ENCODE measurements at places on chromosomes 11 and 22.

DNA sequence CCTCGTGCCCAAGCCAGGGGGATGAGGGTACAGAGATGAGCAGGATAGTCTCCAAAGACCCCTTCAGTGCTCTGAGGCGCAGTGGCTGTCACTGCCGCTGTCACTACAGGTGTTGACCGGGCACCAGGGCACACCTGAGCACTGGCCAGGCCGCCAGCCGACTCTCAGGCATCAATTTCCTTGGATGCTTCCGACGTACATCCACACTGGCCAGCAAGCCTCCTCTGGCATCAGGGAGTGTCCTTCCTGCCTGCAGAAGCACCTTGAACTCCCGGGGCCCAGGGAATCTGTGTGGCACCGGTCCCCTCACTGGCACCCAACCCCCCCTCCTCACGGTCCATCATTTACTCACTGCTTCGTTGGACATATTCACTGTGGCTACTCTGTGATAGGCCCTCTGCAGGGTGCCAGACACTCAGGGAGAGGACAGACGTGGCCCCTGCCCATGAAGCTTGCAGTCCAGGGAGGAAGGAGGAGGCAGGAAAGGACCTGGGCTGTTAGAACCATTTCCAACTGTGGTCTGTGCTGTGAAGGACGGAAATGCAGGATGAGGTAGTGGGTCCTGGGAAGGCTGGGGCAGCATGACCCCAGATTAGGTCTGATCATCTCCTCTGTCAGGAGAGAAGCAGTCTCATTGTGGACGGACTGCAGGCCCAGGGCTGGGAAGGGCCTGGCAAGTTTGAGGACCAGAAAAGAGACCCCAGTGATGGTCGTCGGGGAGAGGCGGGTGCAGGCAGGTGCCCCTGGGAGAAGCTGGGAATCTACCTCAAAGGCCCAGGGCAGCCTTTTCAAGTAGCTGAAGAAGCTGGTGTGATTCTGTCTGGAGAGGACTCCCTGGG is 46.3 kb upstream of the ANO1 start:
- no peak for DNase-seq

DNA sequence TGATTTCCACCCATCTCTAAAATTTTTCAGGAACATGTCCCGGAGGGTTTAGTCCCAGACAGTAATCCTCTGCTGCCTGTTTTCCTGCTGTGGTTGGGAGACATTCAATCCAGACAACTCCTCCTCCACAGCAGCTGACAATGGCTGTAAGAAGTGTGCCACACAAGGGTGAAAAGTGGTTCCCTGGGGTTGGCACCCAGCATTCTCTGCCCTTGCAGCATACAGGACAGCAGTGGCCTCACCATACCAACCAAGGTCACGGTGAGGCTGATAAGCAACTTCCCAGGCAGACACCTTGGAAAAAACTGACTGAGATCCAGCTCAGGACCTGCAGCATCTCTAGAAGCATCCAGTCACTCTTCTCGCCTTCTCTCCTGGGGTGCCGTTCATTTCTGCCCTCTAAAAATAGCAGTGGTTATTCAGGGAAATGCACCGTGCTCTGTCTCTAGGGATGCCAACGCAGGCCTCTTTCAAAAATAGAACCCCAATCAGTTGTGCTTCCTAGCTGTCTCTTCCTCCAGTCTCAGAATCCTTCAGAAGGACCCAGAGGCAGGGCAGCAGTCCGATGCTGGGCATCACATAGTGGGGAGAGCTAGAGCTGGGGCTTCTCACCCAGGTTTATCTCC is 241.0 kb downstream of the TENM4 start:
- no peak for DNase-seq

DNA sequence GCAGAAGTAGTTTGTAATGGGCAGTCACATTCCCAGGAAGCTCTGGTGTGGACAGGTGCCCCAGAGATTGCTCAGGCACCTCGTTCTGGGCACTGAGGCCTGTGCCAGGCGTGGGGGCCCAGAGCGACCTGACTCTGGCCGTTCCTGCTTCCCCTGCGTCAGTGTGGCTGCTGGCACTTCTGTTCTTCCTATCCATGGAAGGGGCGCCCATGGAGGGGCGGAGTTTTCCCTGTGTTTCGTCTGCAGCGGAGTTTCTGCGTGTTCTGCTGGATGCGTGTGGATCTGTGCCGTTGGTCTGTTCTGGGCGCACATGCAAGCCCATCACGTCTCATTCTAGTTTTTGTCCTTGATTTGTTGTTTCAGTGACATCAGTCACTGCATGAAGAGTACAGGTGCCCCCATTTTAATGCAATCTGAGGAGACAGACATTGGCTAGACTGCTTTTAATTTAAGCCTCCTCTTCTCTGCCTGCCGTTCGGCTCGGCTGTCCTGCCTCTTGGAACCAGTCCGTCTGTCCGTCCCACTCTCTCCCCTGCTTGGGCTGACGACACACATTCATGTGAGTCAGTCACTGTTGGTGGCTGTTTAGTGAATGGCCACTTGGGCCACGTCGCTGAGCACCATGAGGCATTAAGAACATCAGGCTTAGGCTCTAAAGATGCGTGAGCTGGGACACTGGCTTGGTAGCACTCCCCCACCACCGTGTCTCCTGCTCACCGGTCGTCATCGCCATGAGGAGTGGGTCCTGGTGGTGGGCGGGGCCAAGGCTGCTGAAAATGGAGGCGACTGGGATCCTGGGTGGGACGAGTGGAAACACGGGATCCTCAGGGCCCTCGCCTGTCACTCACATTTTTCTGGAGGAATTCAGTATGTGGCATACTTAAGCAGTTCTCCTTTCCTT is 255.8 kb downstream of the TBC1D22A start:
- no peak for DNase-seq

DNA sequence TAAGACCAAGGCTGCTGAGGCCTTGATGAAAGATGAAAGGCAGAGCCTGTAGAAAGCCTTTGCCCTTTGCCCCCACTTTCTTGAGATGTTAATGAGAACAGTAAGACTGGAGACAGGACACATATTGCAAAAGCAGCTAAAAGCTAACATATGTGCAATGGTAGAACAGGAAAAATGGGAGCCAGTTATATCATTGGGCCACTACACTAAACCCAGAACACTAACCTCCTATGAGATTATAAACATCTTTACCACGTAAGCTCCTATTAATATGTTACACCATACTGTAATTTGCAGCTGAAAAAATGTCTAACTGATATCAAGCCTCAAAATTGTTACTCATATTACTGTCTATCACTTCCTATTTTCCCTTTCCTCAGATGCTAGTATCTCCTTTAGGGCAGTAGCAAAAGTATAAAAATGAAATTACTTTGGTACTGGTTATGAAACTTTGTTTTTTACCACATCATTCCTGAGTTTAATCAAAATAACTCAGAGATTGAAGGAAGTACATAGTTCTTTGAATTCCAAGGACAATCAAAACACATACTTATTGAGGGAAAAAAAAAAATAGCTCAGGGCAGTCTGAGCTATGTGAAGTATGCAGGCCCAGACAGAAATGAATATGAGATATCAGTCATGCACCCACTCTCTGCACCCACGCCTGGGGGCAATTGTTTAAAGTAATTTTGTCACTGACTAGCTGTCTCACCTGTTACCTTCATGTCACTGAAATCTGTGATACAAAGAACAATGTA is 9.1 kb downstream of the HPS5 start:
- peak; percentile 77 for DNase-seq

- DNase-seq, result no peak
These were observed 1527.9 kb downstream of the BRD1 start for GRCh38 chr22:48299801-48300200.

- DNase-seq, result peak; percentile 57
These were observed 3.2 kb upstream of the MRPL23 start for GRCh38 chr11:1943977-1944376.

DNA sequence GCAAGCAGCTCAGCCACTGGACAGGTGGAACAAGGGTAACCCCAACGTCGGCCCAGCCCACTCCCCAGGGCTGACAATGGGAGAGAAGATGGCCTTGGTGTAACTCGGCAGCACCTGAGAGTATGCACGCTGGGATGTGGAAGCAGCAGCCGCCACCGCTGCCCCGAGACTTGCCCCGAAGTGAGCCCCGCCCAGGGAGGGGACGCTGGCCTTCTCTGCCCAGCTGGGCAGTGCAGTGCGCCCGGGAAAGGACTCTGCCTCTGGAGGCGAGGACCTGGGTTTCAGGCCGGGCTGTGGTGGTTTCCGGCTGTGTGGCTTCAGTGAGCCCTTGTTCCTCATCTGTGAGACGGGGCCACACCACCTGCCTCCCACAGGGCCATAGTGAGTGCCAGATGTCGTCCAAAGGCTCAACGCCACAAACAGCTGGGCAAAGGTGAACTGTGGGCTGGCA is 8.6 kb upstream of the POLDIP3 start:
- DNase-seq, result no peak

- DNase-seq, result no peak
These were observed 5.6 kb downstream of the OVOL1 start for GRCh38 chr11:65792456-65792855.

DNA sequence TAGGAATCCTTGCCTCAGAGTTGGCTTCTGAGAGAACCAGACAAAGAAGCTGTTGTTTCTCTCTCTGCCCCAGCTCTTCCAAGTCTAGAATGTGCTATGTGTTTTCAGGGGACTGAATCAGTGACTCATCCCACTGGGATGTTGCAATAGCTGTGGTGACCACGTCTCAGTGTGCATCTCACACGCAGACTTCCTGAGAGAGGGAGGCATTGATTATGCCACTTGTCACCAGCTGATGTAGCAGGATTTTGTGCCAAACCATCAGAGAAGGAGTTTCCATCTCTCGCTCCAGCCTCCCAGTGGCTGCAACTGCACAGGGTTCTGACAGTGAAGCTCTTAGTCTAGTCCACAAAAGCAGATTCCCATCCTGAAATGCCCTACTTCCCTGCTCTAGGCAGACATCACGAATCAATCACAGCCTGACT is 455.8 kb downstream of the MIAT start:
- DNase-seq, result peak; percentile 98

DNA sequence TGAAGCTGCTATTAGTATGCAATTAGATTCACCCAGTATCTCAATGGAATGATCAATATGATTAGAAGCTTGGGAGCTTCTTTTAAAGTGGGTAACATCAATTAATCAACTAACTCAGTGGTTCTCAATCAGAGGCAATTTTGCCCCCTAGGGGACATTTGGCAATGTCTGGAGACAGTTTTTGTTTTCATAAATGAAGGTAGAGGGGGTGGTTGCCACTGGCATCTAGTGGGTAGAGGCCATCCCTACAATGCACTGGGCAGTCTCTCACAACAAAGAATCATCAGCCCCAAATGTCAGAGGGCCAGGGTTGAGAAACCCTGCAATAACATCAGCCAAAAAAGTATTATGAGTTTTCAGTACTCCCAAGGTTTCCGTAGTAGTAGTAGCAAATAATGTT is 5.9 kb upstream of the AMOTL1 start:
- peak; percentile 13 for DNase-seq

GRCh38 chr22:48098243-48098920 is 1335.9 kb downstream of the TBC1D22A start:
- DNase-seq, result no peak

DNA sequence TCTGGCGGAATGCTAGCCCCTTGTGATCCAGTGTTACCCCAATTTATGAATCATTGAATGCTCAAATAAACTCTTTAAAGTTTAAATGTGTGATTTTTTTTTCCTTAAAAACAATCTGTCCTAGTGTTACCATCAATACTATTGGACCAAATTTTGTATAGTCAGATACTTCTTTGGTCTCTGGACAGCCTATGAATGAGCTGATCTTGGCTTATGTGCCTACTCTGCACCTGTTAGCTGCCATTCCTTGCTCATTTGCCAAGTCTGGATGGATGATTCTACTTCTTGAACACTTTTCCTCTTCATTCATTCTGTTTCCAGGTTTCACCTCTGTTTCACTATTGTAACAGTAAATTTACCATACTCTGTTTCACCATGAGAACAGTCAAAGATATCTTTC is 226.5 kb upstream of the ZBED5 start:
- DNase-seq, result no peak

DNA sequence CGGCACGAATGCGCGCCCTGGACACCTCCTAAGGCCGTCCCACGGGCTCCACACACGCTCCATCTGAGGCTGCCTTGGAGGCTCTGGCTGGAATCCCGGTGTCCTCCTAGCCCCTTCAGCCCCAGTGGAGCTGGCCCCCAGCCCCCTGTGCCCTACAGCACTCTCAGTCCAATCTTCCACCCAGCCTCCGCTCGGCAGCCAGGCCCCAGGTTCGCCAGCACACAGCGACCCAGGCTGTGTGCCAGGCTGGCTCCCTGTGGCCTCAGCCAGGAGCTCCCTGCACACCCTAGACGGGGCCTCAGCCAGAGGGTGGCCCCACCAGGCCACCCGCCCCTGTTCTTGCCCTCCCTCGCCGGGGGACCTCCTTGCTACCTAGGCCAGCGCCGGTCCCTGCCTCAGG is 18.6 kb downstream of the MOB2 start:
- no peak for DNase-seq

DNA sequence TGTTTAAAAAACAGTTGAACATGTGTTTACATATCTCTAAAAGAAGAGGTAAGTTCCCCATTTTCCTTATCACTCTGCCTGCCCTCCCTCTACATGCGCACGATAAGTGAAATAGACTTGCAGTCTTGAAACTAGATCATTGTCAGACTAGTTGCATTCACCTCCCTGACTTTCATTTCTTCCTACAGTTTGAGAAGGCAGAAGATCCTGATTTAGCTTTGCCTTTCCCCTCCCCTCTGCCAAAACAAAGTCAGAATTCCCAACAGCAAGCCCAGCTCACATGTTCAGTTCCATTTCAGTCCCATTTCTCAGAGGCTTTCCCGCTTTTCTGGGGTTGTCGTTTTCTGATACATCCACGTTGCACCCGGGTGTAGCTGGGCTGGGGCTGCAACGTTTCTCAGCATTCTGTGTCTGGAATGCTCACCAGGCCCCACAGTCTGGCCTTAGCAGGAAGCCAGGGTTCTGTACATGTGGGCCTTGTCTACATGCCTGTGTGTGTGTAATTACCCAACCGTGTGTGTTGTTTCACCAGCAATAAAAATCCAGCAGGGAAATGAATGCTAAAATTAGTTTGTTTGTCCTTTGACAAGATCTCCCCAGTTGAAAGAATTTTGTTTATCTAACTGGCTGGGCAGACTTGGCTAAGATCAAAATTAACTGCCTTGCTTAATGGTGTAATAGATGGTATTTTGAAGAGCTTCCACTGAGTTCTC is 179.2 kb downstream of the DBX1 start:
- DNase-seq, result peak; percentile 90

Data from fibroblast of skin of abdomen (primary cell).